ENCODE measurements at places on chromosomes 7 and 10. TPM values are rescaled to one million over a fixed set of nuclear protein-coding genes. Genes with fewer than 3 reads are reported as not detected.

GPR37 gene
- 4.7 TPM for total RNA-seq

NPY gene
- total RNA-seq, result not detected

RHOBTB1 gene
- total RNA-seq, result 15.5 TPM

MUC12 gene
- 0.34 TPM for total RNA-seq

MALSU1 gene
- 66.0 TPM for total RNA-seq

MLXIPL gene
- total RNA-seq, result 0.16 TPM

SP4 gene
- total RNA-seq, result 2.2 TPM

VWDE gene
- 0.16 TPM for total RNA-seq

NPSR1 gene
- not detected for total RNA-seq

INHBA gene
- 7.9 TPM for total RNA-seq

CYP26A1 gene
- total RNA-seq, result not detected

FRMD4A gene
- total RNA-seq, result 12.9 TPM

NDUFB8 gene
- 235 TPM for total RNA-seq

NAT16 gene
- not detected for total RNA-seq

BEND7 gene
- total RNA-seq, result 0.63 TPM

SAP25 gene
- total RNA-seq, result not detected

UROS gene
- 69.2 TPM for total RNA-seq

SMKR1 gene
- not detected for total RNA-seq

DYDC2 gene
- total RNA-seq, result under 0.01 TPM

ZNF804B gene
- not detected for total RNA-seq

SFRP5 gene
- total RNA-seq, result not detected

PTPN20 gene
- 0.09 TPM for total RNA-seq

NOC3L gene
- 11.6 TPM for total RNA-seq

COL1A2 gene
- total RNA-seq, result 4,873 TPM

HTR5A gene
- total RNA-seq, result not detected

SLC26A3 gene
- total RNA-seq, result not detected

LEP gene
- not detected for total RNA-seq

SEMA3E gene
- total RNA-seq, result 0.79 TPM

ASZ1 gene
- not detected for total RNA-seq

CCDC146 gene
- total RNA-seq, result 2.1 TPM

OR6B1 gene
- not detected for total RNA-seq

CACNB2 gene
- total RNA-seq, result 1.2 TPM

STEAP4 gene
- under 0.01 TPM for total RNA-seq

PDE6C gene
- not detected for total RNA-seq

CYTH3 gene
- 22.7 TPM for total RNA-seq

COL17A1 gene
- total RNA-seq, result 0.94 TPM

RARRES2 gene
- 2.4 TPM for total RNA-seq

TMEM229A gene
- not detected for total RNA-seq

ABCC2 gene
- total RNA-seq, result 0.60 TPM

ATXN7L1 gene
- 8.7 TPM for total RNA-seq

HMX2 gene
- total RNA-seq, result not detected

STAG3 gene
- 0.32 TPM for total RNA-seq

GPC2 gene
- total RNA-seq, result 1.5 TPM

ARL5B gene
- total RNA-seq, result 8.8 TPM

TMEM225B gene
- 1.3 TPM for total RNA-seq

All from bronchial smooth muscle cell (primary cell).